ENCODE measurements at places on chromosomes 7 and 10. TPM values are rescaled to one million over a fixed set of nuclear protein-coding genes. Genes with fewer than 3 reads are reported as not detected.

DNA sequence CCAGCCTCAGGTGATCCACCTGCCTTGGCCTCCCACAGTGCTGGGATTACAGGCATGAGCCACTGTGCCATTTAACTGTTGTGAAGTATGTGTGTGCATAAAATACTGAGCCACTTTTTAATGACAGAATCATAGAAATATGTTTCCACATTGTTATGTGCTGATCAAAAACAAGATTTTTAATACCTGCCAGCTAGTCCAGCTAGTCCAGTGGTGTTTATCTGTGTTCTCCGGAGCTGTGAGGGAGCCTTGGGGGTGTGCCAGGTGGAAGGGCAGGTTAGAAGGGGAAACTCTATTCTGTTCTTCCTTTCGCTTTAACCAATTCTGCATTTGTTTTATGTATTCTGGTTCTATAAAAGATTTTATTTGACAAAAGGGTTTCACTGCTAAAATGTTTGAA is 7.0 kb downstream of the FAM221A start:
- DNase-seq: no peak

- DNase-seq: no peak
Measured at GRCh38 chr7:125173571-125173970, 243.9 kb upstream of the POT1 start.

GRCh38 chr10:71666639-71667386 is 52.8 kb downstream of the C10orf105 start:
- DNase-seq: no peak

- DNase-seq: peak; percentile 54
Measured at GRCh38 chr10:58515291-58515941, 2.7 kb downstream of the BICC1 start.

DNA sequence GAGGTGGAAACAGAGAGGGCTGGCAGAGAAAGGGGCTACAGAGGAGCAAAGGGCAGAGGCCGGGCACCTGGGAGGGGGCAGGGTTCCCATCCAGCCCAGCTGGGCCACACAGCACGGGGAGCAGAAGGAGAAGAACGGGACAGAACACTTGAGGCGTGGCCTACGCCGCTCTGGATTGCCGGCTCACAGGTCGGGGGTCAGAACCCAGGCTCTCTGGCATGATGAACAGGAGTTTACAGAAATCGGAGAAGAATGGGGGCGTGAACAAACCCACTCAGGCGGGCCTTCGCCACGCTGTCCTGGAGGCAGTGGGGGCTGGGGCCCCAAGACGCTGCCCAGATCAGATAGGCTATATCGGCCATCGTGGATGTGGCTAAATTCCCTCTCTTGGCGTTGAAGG is 362.2 kb upstream of the SHH start:
- no peak for DNase-seq

The INHBA gene
- total RNA-seq: 14.4 TPM

The HDAC9 gene
- 21.5 TPM for total RNA-seq

- no peak for DNase-seq
Measured at GRCh38 chr7:87113077-87113476, 39.2 kb upstream of the DMTF1 start.

DNA sequence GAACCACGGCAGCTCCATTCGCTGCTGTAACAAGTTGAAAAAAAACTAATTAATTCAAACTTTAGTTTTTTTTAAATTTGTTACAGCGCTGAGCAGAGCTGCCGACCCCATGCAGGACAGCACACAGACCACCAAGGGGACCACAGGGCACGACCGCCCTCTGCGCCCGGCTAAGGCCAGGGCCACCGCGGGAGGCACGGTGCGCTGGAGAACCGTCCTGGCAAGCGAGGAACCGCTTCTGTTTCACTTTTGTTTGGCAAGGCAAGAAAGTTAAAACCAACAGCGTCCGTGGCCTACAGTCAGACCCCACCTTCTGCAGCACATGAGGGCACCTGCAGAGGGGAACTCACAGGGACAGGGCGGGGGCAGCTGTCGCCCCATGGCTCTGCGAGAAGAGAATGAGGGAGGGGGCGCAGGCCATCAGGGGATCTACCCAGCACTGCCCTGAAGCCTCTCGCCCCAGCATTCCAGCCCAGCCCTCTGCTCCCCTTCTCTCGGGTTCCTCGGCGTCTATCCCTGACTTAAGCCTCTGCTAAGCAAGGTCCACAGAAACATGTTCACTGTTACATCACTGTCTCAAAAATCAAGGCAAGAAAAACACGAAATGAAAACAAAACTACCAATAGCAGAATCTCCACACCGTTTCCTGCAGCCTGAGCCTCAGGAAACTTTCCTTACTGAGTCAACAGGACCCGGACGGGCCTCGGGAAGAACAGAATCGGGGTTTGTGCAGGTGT is 204.4 kb downstream of the DIP2C start:
- DNase-seq: no peak

The UPK3BL1 gene
- 12.8 TPM for total RNA-seq

DNA sequence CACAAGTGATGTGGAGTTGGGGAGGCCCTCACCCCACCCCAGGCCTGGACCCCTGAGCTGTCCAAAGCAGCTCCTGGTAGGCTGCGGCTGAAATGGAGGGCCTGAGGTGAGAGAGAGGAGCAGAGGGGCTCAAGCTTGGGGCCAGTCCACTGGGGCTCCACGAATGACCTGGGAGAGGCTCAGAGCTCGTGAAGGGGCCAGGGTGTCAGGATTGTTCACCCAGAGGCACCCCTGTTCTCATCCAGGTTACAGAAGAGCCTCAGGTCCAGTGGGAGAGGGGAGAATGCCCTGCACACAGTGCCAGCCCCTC is 102.2 kb upstream of the RET start:
- DNase-seq: no peak

The MACC1 gene
- total RNA-seq: not detected

DNA sequence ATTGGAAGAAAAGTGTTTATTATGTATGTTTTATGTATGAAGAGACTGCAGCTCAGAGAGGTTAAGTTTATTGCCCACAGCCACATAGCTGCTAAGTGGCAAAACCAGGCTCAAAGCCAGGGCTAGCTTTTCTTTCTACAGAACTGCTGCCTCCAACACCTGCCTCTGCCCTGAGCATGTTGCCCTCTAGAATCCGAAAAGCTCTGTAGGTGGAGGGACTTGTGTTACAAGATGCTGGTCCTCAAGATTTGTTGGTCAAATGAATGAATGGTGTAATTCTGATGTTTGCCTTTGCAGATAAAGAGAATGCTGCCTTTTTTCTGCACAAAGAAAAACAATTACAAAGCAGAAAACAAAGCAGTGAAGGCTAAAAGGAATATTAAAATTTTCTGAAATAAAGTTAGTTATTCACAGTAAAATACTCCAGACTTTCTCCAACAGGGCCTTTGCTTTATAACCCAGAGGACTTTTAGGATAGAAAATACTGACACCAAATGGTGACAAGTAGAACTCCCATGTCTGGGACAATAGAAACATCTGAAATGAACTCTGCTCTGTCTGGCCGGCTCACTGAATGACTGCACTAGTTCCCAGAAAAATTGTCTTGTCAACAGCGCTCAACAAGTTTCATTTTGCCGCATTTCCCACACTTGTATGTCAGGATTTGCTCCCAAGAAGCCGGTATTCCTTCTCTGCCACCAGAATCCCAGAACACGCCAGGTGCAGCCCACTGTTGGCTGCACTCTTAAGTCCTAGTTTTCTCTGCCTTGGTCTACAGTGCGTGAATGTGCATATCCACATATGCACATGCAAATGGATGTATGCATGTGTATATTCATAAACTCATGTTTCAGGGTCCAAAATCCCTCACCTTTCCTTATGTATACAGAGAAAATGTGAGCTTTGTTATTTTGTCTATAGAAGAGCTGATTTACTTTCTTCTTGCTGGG is 11.0 kb upstream of the DNTT start:
- DNase-seq: peak; percentile 35

- DNase-seq: no peak
Measured at GRCh38 chr10:80938903-80939302, 401.2 kb downstream of the SH2D4B start.

The HMX2 gene
- not detected for total RNA-seq

DNA sequence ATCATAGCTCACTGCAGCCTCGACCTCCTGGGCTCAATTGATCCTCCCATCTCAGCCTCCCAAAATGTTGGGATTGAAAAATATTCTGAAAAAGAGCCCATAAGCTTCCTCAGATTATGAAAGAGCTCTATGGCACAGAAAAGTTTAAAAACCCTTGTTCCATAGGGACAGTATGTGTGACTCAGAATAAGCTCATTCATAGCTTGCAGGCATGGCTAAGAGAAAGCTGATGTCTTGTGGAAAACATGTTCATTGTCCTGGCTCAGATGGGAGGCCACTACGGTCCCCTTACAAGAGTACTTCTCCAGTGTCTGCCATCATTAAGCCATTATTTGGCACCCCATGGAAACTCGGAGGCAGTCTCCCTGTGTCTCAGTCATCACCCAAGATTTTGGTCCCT is 64.0 kb downstream of the CCDC3 start:
- DNase-seq: no peak

DNA sequence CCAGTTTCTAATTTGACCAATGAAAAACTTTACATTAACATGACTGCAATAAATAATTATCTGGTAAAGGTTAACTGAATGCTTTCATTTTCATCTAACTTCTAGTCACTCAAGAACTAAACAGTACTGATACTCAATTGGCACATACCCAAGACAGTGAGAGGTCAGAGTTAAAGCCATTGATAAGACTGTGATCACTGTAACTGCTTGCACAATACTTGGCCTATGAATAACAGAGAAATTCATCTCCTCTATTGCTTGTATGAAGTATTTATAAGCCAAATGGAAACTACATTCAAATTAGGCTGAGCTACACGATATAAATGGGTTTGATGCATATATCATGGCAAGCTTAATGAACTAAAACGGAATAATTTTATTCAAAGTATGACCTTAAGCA is 43.0 kb downstream of the HERC4 start:
- no peak for DNase-seq

- DNase-seq: no peak
Measured at GRCh38 chr7:73893342-73894101, 32.6 kb downstream of the TMEM270 start.

GRCh38 chr10:73879296-73880173 is 5.2 kb upstream of the CAMK2G start:
- peak; percentile 82 for DNase-seq

DNA sequence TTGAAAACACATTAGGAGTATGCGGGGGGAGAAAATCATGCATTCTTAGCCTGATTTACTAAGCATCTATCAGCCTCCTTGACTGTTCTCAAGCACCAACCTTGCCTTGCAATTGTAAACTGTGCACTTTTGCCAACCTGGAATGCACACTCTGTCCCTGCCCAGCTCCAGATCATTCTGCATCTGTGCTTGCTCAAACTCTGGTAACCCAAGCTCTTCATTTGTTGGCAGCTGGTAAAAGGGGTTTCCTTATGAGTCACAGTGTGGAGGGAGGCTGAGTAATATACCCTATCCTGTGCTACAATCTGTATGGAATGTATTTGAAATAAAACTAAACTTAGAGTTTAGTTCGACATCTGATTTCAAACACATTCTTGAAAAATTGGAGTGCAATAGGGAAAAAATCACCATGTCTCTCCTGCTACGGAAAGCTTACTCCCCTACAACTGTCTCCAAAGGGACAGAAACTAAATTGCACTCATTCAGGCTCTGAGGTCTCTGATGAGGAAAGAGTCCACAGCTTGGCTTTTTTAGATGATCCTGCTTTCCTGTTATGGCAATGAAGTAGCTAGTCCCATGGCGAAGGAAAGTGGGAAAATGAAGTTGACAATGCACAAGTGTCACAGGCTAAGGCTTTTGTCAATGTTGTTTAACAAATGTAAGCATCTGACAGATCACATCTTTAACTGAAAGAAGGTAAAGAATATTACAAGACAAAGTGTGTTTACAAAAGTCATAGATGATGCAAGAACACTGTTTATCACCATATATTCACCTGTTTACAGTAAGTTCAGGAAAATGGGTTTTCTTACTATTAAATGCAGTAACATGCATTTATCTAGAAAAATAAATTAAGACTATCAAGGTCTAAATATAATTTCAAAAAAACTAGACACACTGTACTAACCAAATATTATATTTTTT is 61.9 kb downstream of the TES start:
- DNase-seq: peak; percentile 74

The PLXNA4 gene
- 0.34 TPM for total RNA-seq

DNA sequence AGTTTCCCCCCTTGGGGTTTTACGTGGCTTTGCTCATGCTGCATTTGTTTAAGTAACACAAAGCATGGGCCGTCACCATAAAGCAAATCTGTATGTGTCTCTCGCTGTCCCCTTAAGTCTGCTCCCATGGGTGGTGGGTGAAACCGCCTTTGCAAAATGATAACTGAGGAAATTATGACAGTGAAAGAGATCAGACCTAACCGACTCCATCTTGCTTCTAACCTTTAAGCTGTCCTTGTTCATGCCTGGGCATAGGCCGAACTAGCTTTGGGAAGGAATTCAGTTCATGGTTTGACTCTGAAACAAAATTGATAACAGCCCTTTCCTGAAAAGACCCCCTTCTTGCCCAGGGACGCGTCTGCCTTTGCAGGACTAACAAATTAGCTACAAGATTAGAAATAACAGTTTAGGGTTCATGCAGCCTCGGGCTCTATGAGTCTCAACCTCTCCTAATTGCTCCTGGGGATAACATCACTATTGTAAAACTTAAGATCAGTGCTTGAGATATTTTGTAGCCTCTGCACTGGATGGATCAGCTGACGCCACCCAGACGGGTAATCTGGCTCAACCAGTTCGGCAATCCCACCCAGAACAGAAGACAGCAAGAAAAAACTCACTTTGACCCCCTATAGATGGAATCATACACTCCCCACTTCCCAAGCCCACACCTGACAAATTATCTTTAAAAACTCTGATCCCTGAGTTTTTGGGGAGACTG is 623.7 kb downstream of the TYW1 start:
- no peak for DNase-seq

The HNRNPH3 gene
- total RNA-seq: 1.5 TPM

- no peak for DNase-seq
Measured at GRCh38 chr7:93861325-93861949, 29.1 kb downstream of the TFPI2 start.

DNA sequence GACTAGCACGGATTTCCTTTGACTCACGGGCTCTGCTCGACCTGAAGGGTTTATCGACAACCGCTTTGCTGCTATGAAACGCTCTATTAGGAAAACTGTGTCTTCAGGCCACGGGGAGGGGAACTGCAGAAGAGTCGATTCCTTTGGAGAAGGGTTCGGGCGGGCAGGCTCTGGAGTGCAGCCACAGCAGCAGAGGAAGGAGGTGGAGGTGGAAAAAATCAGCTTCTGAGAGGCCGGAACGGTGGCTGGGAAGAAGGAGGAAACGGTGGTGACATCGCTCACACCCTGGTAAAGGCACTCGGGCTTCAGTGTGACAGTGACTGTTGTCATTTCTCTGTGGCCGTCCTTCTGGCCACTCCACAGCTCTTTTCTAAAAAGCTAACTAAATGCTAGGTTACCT is 64.6 kb upstream of the MGMT start:
- no peak for DNase-seq

- peak; percentile 32 for DNase-seq
Measured at GRCh38 chr7:12031638-12032037, 179.5 kb upstream of the TMEM106B start.

- DNase-seq: no peak
Measured at GRCh38 chr10:99781734-99782429, 558 bp upstream of the ABCC2 start.

The EIF5AL1 gene
- total RNA-seq: 0.24 TPM

Data from Caki2 (cell line).